LHCN-M2 (cell line): ENCODE measurements at places on chromosomes 16 and 17. TPM values are rescaled to one million over a fixed set of nuclear protein-coding genes. Genes with fewer than 3 reads are reported as not detected.
A peak's percentile ranks its signal among the peaks of the same experiment; 100 is the strongest.

APOH gene
- total RNA-seq: not detected in 2 replicates

CACNA1G gene
- under 0.01 and 0.06 TPM in 2 replicates for total RNA-seq

DNA sequence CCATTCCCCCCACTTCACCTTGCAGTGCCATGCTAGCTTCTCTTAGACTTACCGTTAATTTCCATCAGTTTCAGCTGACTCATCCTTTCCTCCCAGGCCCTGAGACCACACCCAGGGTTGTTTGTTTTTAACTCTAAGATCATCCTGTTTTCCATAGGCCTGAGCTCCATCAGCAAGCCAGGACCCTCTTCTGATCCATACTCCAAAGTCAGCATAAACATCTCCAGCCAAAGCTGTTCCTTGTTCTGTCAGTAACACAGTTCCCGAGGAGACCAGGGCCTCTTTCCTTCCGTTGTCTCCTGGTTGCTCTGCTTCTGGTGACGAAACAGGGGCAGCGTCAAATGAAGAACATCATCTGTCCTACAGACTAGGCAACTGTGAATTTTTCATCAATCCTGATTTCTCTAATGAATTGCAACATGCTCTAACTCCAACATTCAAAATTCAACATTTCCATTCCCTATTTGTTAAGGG lies 83.8 kb upstream of the HNF1B start:
- no peak for DNase-seq

GRCh38 chr16:75578725-75579124 lies 12.5 kb downstream of the GABARAPL2 start:
- DNase-seq: no peak

DNA sequence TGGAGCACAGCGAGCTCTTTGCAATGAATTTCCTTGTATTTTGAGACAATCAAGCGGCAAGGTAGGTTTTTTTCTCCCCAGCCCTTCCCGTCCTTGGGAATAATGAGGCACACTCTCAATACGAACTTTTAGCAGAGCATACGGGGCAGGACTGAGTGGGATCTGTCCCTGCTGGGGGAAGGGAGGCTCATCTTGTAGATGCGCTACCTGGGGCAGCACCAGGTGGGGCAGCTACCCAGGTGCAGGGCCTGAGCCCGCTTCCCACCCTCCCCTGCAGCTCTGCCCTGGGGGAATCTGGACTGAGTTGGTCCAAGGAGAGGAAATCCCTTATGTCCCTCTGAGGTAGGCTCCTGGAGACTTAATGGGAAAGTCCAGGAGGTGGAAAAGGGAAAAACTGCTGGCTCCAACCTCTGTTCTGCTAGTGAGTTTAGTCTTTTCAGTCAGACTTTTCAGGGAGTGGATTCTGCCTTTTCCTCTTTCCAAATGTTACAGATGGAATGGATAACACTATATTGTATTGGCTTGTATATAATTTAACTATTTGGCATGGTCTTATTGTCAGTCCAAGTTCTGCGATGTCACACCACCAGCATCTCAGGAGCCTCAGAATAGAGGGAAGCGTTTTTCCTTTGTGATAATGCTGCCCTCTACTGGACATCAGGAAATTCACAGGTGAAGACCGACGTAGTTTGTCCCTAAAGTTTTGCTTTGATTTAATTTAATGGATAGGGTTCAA lies 9.6 kb upstream of the CES1 start:
- peak; percentile 39 for DNase-seq

- peak; percentile 13 for DNase-seq
Measured at GRCh38 chr17:67818110-67819002, 6.9 kb upstream of the BPTF start.

GRCh38 chr16:75264457-75264998 lies 13.1 kb upstream of the BCAR1 start:
- DNase-seq: no peak

DNA sequence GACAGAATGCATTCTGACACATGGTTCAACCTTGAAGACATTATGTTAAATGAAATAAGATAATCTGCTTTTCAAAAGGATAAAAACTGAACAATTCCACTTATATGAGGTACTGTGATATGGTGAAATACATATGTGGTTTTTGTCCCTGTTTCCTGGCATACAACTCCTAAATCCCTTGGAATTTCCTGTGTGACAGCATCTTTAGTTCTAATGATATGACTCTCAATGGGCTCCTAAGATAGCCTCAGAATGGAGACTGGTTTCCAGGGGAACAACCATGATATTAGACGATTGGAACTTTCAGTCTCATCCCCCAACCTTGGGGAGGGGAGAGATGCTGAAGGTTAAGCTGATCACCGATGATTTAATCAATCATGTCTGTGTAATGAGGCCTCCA lies 37.7 kb upstream of the PHLPP2 start:
- DNase-seq: peak; percentile 48

DNA sequence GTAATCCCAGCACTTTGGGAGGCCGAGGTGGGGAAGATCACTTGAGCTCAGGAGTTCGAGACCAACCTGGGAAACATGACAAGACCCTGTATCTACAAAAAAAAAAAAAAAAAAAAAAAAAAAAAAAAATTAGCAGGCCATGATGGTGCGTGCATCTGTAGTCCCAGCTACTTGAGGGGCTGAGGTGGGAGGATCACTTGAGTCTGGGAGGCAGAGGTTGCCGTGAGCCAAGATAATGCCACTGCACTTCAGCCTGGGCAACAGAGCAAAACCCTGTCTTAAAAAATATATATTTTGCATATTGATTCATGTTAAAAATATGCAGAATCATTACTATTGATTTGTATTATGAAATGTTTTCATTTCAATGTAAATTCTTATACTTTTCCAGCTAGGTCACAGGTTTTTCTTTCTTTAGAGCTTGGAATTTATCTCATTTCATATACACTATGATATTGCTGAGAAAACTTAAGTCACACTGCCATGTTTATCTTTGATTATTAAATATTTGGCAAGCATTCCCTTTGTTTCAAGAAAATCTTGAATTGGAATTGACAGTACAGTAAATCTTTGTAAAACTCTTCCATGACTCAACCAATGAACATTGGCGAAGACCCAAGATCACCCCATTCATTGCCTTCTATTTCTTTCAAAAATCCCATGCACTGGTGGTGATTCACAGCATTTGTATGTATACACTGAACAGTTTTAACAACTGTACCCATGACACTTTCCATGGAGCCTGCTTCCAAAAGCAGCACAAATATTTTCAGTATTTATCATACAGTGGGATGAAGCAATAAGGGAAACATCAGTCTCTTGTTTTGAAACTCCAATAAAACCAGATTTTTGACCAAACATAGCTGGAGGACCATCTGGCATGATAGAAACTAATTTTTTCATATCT lies 83.5 kb upstream of the TNRC6A start:
- DNase-seq: peak; percentile 100

SNX11 gene
- 9.4 and 13.1 TPM in 2 replicates for total RNA-seq

USP32 gene
- 32.8 and 36.2 TPM in 2 replicates for total RNA-seq

CNTNAP4 gene
- 0.06 TPM in 1 of 2 replicates, not detected in the other for total RNA-seq

- DNase-seq: no peak
Measured at GRCh38 chr17:68599091-68599490, 2.1 kb downstream of the FAM20A start.

DNA sequence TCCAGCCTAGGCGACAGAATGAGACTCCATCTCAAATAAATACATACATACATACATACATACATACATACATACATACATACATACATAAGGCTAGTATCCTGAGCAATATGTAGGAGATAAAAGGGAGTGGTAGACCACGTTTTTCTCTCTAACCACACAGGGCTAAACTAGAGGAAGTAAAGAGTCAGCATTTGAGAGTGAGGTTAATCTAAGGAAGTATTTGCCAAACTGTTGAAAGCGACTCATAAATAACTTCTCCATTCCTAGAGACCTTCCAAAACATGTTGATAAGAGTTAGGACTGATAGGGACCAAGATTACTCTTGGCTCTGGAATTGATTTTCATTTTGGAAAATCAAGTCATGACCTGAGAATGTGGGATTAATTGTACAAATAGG lies 68.9 kb downstream of the NEUROD2 start:
- no peak for DNase-seq

CCL5 gene
- total RNA-seq: 1.1 and 1.9 TPM in 2 replicates

GRCh38 chr17:3556916-3557767 lies 470 bp downstream of the TRPV3 start:
- peak; percentile 7 for DNase-seq

- no peak for DNase-seq
Measured at GRCh38 chr17:41976142-41976768, 9.7 kb downstream of the CNP start.

DNA sequence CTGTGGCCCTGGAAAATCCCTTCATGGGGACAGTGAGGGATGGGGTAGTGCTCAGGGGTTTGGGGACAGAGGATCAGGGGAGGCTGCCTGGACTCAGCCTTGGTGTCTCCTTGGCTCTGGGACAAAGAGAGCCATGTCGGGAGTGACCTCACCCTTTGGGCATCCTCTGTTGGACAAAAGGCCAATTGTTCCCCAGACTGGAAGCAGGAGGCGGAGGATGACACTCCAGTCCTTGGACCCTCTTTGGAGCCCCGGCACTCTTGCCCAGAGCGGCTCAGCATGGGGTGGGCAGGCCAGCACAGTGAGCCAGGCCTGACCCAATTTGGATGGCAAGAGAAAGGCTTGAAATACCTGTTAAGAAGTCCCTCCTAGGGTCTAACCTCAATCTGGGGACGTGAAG lies 39.4 kb upstream of the PHB1 start:
- DNase-seq: no peak

UTS2R gene
- total RNA-seq: 0.11 TPM in 1 of 2 replicates, not detected in the other

AOC3 gene
- total RNA-seq: 0.17 TPM in 1 of 2 replicates, not detected in the other

GRCh38 chr17:79203016-79203415 lies 128.4 kb downstream of the ENGASE start:
- no peak for DNase-seq

MYH2 gene
- total RNA-seq: 0.06 and 0.11 TPM in 2 replicates

GRCh38 chr17:204427-205147 lies 23.1 kb upstream of the DOC2B start:
- DNase-seq: no peak

GRCh38 chr17:19332371-19333131 lies 30.0 kb downstream of the B9D1 start:
- DNase-seq: no peak

DNA sequence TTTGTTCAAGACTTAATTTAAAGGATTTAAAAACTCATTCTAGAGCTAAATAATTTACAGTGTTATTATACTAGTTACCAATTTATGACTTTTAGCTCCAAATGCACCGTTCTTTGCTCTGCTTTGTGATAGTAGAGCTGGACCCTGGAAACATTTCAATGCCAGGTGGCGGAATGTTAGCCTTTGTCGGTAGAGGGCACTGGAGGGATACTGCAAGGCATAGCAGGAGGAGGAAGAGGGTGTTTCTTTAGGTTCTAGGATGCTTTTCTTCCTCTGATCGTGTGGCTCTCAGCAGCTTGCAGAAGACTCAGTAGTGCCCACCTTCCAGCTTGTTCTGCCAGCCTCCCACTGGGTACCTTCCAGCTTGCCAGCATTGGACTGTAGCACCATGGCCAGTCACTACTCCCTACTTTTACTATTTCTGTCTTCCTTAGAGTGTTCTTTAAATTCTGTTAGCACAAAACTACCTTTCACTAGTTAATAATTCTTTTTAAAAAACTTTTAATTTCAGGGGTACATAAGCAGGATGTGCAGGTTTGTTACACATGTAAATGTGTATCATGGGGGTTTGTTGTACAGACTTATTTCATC lies 325.3 kb downstream of the UTP18 start:
- no peak for DNase-seq

DLG4 gene
- 16.6 and 17.3 TPM in 2 replicates for total RNA-seq

WFIKKN1 gene
- 0.06 TPM in 1 of 2 replicates, not detected in the other for total RNA-seq

RAB26 gene
- 1.6 and 2.0 TPM in 2 replicates for total RNA-seq

- DNase-seq: peak; percentile 24
Measured at GRCh38 chr17:4492721-4493561, 5.7 kb upstream of the SPNS2 start.
